Esophagus mucosa (tissue), 1 donor: ENCODE measurements at places on chromosomes 7 and 10.

GRCh38 chr10:1596482-1597099 is 140.7 kb downstream of the ADARB2 start:
- no peak for ATAC-seq

DNA sequence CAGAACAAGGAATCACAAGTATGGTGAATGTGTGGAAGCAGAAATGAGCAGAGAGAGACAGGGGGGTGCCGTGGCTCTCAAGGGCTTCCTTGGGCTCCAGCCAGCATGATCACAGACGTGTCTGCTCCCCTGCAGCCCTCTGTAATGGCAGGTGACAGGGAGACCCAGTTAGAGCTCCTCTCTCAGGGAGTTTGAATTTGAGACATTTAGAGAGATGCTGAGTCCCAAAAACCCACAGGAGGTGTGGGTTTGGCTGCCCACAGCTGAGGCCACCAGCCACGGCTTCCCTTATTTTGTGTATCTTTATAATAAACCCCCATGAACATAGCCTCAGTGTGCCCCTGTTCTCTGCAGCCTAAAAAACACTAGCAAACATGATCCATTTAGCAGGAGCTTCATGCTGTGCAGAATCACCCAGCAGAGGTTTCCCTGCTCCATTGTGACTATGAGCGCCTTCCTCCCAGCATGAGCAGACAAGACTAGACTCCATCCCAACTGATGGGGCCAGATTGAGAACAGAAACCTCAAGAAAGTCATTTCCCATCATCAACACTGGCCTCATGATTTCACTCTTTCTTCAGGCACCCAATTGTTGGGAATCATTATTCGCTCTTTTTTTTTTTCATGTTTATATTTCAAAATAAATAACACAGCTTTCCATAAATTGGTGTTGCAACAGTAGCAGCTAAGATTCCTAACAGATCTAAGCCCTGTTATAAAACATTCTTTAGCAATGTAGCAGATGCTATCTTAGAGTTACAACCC is 13.4 kb downstream of the NOD1 start:
- ATAC-seq, result no peak

DNA sequence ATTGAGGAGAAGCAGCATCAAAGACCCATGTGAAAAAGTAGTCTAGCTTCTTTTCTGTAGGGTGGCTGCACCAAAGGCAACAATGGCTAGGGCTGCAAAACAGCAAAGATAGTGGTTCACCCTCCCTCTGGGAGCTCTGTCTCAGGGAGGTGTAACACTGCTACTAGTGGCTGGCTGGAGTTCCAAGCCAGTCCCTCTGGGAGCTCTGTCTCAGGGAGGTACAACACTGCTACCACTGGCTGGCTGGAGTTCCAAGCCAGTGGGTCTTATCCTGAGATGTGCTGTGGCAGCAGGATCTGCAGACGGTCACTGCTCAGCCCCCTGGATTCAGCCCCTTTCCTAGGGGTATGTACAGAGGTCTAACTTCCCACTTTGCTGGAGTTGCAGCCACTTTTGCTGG is 37.9 kb upstream of the TMEM140 start:
- ATAC-seq, result no peak

DNA sequence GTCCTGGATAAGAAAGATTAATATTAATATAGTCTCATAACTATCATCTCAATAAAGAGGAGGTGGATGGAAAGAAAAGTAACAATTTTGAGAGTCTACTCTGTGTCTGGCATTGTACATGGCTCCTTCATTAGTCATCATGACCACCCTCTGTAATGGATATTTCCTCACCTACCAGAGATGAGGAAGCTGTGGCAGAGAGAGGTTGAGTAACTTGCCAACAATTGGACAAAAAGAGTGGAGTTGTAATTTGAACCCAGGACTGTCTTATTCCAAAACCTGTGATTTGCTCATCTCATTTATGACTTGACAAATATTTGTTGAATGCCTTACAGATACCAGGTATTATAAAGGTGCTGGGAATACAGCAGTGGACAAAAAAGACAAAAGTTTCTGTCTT is 2.1 kb upstream of the IDE start:
- ATAC-seq, result no peak

DNA sequence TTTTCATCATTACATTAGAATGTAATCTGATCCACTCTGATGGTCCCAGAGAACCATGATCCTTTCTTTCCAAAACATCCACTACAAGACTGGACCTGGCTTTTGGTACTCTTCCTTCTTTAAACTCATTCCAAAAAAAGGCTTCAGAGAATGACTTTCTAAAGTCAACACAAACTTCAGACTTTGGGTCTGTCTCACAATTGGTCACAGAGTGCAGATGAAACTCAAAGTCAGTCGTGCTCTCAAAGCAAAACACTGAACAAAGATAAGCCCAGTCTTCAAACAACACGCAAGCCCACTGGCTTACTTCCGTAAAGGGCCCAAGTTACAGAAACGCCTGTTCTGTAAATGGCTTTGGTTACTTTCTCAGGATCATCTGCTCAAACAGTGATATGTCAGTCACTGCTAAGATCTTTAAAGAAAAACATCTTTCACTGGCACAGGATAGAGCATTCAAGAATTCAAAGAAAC is 250.9 kb upstream of the MKLN1 start:
- no peak for ATAC-seq

DNA sequence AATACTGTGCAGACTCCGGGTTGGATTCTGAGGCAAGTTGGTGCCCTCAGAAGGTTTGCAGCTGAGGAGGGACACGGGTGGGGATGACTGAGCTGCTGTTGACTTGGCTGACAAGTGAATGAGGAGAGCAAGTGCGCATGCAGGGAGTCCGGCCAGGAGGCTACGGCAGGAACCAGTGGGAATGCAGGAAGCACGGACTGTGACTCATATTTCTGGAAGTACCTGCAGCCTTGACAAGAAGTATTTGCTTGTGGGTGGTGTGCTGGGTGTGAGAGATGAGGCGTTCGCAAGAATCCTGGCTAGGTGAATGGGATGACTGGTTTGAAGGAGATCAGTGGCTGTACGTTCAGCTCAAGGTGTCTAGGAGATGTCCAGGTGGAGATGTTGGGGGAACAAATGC is 30.8 kb upstream of the FXYD4 start:
- peak; percentile 92 for ATAC-seq

DNA sequence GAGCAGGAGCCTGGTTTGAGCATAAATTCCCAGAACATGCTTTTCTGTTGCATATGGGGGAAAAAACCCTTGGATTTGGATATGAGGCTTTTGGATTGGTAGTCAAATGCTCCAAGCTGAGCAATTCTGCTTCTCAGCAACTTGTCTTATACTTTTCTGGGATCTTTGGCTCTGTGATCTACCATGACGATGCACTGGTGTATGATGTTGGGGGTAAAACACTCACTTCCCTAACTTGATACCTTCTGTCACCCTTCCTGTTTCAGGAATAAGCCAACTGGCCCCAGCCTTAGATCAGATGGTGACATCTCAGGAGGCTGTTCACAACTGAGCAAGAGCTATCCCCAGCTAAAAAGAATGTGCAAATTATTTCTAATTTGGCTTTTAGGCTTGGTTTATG is 13.1 kb upstream of the CPA4 start:
- ATAC-seq, result no peak

- ATAC-seq, result no peak
Measured at GRCh38 chr10:34781711-34782110, 33.4 kb downstream of the PARD3 start.

GRCh38 chr10:132615341-132616169 is 78.0 kb downstream of the INPP5A start:
- ATAC-seq, result no peak

GRCh38 chr7:136976504-136977251 is 108.2 kb downstream of the CHRM2 start:
- no peak for ATAC-seq

DNA sequence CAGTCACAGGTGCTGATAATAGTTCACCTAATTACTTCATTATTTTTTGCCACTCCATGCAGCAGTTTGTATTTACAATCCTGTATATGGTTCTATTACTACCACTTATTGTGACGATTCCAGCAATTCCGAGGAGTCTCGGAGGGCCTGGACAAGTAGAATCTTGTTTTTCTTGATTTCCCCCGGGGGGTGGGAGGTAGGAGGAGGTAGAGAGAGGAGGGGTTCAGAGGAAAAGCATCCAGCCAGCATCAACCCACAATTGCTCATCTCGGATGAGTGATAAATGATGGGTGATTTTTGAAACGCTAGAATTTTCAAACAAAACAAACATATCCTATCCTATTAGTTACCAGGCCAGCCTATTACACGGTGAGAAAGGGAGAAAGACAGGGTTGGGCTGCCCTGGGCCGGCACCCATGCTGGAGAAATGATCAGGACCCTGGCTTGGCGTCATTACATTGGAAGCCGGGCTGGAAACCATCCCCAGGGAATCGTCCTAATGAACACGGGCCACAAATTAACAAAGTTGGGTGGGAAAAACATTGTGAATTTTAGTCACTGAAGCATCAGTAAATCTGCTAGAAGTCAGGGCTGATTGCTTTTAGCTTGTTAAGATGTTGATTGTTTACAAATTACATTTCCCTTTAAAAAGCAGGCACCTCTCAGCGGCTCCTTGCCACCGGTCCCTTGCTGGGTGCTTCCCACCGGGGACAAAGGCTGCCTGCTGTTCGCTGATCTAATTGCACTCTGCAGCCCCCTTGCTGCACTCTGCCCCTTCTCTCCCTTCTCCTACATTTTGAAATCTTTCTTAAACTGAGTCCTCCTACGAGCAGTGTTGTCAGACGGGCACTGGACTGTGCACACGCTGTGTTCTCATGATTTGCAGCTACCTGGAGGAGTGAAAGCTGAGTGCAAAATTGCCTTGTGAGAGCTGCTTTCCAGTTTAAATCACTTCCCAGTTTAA is 95.5 kb downstream of the FAM204A start:
- ATAC-seq, result no peak

- ATAC-seq, result peak; percentile 41
Measured at GRCh38 chr10:133044401-133044811, 43.3 kb upstream of the ADGRA1 start.

GRCh38 chr7:112433289-112433688 is 17.0 kb upstream of the IFRD1 start:
- no peak for ATAC-seq

DNA sequence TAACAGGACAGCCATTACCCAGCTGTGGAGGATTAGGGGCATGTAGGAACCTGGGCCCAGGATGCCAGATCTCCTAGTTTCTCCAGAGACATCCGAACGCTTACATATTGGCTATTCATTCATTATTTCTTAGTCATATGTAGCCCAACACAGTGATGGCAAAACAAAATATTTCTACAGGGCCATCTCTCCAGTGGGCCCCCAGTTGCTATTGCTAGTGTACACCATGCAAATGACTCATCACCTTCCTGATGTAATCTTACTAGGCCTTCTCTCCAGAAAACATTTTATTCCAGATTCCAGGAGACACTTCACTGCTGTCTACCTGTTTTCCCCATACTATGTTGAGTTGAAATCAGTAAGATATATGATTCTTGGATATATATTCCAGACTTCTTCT is 201.7 kb downstream of the PLXDC2 start:
- no peak for ATAC-seq

DNA sequence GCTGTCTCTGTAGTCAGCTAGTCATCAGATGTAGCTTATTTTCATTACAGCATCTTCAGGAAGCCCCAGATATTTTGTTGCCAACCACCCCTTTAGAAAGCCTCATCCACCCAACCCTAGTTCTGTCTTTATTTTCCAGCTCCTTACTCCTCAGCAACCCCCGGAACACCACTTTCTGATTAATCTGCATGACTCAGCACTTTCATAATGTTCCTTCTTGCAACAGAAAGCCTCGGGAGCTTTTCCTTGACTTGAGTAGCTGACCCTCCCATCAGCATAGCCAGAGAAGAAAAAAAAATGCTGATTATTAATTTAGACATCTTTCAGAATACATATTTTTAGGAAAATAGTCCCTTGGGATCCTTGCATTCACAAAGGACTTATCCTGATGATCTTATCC is 244.0 kb upstream of the CXCL12 start:
- no peak for ATAC-seq

GRCh38 chr7:142807855-142808460 is 37.2 kb downstream of the PRSS2 start:
- no peak for ATAC-seq
